ENCODE measurements at places on chromosomes 7 and 10.
A peak's percentile ranks its signal among the peaks of the same experiment; 100 is the strongest.

DNA sequence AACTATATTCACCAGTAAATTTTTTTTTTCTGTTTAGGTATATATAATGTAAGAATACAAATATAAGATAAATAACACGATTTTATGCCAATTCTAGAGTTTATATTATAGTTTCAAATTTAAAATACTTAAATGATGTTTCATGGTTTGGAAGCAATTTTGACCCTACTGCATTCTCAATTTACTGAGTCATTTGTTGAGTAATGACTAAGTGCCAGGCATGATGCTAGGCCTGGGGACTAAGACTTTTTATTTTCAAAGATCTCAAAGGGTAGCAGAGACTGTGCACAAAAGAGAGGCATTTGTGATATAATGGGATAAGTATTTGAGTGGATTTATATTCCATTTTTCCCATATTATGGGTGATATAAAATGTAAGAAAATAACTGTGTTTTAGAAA is 78.9 kb upstream of the SMIM30 start:
- DNase-seq = no peak

GRCh38 chr7:38632411-38632810 is 1.2 kb upstream of the AMPH start:
- no peak for DNase-seq

GRCh38 chr10:122474131-122474818 is 12.9 kb downstream of the HTRA1 start:
- DNase-seq = peak; percentile 79

DNA sequence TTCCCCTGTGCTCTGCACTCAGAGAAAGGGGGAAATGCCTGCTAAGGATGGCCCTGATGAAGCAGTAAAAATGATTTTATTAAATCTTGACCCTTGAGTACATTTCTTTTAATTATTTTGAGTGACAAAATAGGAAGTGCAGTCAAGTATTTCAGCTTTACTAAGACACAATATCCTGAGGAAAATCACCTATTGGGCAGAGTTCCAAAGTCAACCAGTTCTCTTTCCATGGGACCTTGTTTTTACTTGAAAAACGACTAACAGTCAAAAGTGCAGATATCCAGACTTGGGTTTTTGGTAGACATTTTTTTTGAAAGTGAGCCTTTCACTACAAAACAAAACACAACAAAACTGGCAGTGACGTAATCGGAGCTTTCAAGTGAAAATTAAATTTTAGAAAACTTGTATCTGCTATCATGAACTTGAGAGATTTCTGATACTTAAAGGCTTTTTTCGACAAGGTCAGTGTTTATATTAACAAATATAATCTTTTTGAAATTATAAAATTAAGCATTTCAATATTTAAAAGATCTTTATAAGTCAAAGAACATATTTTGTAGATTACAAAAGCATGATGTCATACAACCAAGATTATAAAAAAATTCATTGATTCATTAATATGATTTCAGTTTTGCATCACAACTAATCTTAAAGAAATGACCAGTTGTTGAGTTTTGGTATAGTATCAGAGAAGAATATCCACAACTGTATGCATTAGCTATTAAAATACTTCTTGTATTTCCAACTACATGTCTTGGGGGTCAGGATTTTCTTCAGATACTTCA is 513.8 kb upstream of the AKR1E2 start:
- no peak for DNase-seq

DNA sequence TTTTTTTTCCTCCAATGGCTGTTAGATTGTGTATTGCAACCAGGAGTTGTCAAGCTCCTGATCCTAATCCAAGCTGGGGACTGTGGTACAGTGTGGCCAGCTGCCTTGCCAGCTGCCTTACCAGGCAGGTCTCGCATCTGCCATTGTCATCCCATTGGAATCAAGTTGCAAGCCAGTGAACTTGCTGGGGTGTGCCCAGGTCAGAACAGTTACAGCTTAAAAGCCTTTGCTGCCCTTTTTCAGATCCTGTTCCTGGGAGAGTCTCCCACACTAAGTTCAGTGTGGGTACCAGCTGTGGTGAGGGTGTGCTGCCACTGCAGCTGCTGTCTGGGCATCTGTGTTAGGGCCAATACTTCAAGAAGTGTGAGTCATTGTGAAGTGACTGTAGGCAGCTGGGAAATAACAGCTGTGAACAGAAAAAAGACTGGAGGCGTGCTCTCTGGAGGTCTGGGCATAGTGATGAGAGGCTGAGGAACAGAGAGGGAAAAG is 72.8 kb downstream of the CCNY start:
- peak; percentile 79 for DNase-seq

DNA sequence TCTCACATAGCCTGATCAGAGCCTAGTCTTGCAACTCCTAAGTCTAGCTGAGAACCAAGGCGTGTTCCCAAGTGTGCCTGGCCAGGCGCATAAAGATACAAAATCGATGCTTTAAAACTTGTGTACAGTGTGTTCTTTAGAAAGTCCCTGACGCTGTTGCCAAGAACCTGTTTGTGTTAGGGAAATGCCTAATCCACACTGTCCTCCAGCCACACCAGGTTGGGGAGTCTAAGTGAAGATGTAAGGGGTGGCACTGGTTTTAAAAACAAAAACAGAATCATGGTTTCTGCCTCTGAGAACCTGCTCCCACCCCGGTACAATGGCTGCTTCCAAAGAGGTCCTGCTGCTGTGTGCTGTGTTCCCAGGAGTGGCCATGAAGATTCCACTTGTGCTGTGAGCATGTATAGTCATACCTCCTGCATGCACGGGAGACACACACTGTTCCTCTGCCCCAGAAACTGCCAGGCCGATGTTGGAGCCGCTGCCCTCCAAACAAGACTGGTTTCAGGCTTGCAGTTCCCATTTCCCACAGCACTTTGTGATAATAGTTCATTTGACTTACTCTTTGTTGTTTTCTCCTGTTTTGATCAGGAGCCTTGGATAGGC is 88.5 kb downstream of the CCNY start:
- no peak for DNase-seq

DNA sequence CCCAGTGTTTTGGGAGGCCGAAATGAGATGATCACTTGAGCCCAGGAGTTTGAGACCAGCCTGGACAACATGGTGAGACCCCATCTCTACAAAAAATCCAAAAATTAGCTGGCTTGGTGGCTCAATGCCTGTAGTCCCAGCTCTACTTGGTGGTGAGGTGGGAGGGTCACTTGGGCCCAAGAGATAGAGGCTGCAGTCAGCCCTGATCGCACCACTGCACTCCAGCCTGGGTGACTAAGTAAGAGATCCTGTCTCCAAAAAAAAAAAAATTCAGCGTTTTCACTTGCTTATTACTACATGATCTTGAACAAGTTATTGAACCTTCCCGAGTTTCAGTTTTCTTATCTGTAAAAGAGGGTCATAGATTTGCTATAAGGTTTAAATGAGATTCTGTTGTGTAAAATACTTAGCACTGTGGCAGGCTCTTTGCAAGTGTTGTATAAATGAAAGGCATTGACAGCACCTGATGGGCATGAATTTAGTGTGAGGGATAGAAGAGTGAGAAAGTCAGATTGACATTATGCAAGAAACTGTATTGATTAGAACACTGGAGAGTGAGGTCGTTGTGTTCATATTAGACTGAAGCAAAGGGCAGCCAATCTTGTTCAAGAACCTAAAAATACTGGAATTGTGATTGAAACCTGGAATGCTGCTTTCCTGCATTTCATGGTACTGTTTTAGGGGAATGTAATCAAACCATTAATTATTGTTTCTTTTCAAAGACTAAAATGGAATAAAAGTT is 136.8 kb downstream of the LCOR start:
- no peak for DNase-seq

- no peak for DNase-seq
Measured at GRCh38 chr7:831596-832166, 595 bp upstream of the SUN1 start.

DNA sequence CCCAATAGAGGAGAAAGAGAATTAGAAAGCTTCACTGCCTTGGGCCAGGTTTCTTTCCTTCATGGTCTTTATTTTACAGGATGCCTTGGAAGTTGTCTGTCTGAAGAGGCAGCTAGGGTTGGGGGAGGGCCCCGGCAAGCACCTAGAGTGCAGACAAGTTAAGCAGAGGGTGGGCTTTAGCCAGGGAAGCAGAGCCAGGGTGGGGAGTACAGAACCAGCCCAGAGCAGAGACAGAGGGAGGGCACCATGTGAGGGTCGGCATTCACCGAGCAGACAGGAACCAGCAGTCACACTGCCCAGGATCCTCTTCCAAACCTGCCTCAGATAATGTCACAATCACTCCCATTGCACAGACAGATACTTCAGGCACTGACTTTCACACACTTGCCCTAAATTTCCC is 75.9 kb downstream of the ADARB2 start:
- no peak for DNase-seq

DNA sequence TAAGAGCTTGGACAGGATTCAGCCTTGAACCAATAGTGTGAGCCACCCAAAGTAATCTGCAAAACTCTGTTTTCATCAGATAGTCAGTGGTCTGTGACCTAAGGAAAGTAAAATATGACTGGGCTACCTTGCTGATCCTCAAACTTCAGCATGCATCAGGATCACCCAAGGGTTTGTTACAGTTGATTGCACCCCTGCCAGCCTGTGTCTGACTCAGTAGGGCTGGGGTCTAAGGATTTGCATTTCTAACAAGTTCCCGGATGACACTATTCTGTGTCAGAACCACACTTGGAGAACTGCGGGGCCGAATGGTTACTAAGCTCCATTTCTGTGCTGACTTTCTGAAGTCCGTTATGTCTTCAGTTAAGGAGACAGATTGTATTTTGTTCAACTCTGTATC is 40.6 kb upstream of the TSPAN13 start:
- DNase-seq = no peak

DNA sequence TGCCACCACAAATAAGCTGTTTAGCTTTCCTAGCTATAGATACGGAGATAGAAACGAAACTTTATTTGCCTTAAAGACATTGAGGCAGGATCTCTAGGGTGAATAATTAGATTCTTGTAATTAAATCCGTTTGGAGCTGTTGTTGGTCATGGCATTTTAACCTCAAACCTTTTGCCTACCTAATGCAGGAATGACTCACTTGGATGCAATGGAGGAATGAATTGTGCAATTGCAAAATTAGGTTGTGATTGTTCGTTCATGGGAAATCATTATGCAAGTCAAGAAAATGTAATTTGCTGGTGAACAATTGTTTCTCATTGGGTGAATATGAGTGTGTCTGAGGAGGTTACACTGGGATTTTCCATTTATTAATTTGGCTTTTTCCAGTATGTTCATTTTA is 703.5 kb downstream of the GATA3 start:
- no peak for DNase-seq

GRCh38 chr7:108805808-108806397 is 236.2 kb downstream of the DNAJB9 start:
- DNase-seq = peak; percentile 38

- DNase-seq = no peak
Measured at GRCh38 chr7:2928613-2929311, 84.7 kb upstream of the GNA12 start.

- no peak for DNase-seq
Measured at GRCh38 chr10:96374639-96374984, 15.8 kb upstream of the OPALIN start.

GRCh38 chr10:113569576-113569975 is 16.7 kb downstream of the HABP2 start:
- no peak for DNase-seq
